ENCODE measurements at places on chromosomes 1 and 21.

DNA sequence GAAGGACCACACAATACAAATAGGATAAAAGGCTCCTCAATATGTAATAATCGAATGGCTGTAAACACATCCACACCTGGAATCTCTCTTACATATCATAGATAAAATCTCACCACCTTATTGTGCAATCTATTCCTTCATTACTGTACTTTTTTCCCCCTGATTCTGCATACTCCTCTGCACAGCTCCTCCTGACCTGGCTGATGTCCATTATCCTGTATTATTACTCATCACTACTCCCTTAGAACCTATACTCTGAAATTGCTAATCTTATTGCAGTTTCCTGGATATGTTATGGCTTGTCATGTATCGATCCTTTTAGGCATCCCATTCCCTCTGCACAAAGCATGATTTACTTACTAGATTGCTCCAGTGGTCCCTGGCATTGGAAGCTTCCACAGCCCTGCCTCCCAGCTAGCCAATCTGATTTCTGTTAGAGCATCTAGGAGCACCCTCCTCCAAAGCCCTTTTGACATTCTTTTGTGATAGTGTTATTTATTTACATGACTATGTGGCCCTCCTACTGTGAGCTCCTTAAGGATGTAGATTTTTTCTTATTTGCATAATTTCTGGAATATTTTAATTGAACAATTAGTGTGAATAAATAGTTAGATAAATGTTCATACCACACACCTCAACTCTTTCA, 24.2 kb upstream of the PHGDH start:
- no peak for DNase-seq

- DNase-seq, result no peak
Measured at GRCh38 chr21:44415073-44416025, 40.0 kb upstream of the LRRC3 start.

DNA sequence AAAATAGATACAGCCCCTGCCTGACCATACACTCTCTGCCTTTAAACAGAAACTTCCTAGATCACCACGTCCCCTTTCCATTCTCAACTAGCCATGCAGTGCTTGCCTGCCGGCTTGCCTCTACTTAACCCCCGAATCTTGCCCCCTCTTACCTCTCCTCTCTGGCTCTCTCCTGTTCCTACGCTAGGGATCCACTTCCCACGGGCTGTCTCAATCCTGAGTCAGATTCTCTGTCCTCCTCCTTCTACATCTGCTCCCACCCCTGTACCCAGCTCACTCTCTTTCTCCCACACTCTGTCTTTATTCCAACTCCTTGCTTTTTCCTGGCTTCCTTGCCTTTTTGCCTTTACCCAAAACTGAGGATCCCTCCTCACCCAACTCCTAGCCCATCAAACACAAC, 29.3 kb downstream of the ATF3 start:
- no peak for DNase-seq

- no peak for DNase-seq
Measured at GRCh38 chr1:159562680-159563079, 24.9 kb upstream of the APCS start.

GRCh38 chr1:40183055-40183710, 22.0 kb downstream of the RLF start:
- DNase-seq, result no peak

DNA sequence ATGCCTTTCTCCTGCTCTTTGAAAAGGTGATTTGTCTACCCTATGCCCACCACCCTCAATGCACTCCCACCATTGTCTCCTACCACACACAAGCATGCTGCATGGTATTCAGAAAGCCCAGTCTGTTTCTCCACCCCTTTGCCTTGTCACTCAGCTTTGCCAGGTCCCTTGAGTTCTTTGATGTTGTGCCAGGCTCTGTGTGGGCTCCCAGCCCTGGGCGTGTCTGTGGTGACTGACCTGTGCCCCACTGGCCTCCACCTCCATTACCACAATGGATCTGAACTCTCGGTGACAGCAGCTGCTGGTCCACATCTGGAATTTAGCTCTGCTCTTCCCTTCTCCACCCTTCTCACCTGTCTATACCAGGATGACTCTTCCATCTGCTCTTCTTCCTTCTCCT, 34.9 kb downstream of the ATP2B4 start:
- DNase-seq, result no peak

- peak; percentile 26 for DNase-seq
Measured at GRCh38 chr1:53553734-53554509, 94.7 kb downstream of the DMRTB1 start.

DNA sequence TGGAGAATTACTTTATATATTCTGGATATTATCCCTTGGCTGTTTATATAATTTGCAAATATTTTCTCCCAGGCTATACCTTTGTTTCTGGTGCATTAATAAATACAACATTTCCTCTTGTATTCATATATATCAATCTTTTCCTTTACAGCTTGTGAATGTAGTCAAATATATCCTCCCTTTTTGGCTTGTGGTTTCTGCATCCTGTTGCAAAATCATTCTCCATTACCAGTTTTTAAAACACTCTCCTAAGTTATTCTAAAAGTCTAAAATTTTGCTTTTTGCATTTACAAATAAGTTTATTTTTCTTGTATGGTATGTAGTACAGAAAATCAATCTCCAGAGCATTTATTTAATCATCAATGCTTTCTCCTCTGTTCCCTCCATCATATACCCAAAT, 909.4 kb downstream of the ADGRL2 start:
- DNase-seq, result no peak

DNA sequence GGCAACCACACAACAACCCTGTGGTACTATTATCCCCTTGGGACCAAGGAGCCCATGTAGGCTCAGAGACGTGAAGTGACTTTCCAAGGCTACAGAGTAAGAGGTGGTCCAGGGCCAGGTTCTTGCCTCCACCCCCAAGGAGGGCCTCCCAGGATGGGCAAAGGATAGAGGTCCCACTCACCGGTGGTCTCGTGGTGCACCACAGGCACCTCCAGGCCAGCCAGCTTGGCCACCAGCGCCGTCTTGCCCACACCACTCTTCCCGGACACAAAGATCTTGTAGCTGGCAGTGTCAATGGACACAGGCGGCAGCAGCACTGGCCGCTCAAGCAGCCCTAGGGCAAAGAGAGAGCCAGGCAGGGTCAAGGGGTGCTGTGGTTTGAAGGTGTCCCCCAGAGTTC, 3.6 kb downstream of the CPLANE2 start:
- DNase-seq, result no peak
